Endothelial cell of umbilical vein (primary cell): ENCODE measurements at places on chromosomes 6 and 20. TPM values are rescaled to one million over a fixed set of nuclear protein-coding genes. Genes with fewer than 3 reads are reported as not detected.
A peak's percentile ranks its signal among the peaks of the same experiment; 100 is the strongest.

DNA sequence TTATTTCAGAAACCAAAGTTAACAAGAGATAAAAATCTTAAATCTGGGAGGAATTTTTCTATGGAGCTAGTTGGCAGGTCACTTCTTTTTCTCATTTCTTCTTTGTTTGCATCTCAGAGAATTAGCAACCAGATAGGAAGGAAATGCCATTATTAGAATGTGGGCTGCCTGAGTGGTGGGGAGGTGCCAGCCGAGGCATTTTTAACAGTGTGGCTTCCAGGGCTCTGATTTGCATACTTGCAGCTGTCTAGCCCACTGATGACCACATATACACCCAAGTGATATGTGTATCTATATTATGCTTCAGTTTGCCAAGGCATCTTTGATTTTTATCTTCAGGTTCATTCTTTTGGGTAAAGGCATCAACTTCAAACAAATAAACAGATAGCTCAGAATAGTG is 206.7 kb downstream of the CLIC5 start:
- DNase-seq = no peak

DNA sequence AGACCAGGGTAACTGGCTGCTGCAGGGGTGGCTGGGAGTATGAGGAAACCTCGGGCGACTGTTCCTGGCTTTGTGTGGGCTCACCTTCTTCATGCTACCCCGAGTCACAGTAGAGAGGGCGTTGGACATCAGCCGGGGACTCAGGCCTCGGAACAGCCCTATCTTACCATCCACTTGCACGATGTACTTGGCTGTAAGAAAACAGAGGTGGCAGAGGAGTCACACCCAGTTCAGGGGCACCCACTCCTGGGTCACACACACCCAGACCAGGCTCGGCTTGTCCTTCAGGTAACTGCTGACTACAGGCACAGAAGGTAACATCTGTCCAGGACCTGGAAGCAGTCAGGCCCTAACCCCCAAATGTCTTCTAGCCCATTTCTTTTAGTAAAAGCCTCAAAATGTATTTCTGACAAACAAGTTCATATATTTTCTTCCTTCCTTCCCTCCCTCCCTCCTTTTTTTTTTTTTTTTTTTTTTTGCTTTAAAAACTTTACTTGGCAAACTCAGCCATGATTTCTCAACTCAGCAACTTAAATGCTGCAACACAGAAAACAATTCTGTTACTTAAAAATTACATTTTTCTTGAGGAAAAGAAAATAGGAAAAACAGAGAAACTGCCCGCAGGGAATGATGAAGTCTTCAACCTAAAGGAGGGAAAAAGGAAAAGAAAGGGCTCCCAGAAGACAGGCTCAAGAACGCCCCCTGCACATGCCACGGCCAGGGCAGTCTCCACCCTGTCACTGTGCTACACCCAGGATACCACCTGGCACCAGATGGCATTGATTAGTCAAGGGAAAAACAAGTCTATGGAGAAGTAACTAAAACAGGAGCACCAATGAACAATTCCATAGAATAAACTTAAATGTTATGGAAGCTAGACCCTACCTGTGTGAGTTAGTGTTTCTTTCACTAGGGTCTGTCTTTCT is 7.3 kb downstream of the MTCH1 start:
- DNase-seq = no peak

DNA sequence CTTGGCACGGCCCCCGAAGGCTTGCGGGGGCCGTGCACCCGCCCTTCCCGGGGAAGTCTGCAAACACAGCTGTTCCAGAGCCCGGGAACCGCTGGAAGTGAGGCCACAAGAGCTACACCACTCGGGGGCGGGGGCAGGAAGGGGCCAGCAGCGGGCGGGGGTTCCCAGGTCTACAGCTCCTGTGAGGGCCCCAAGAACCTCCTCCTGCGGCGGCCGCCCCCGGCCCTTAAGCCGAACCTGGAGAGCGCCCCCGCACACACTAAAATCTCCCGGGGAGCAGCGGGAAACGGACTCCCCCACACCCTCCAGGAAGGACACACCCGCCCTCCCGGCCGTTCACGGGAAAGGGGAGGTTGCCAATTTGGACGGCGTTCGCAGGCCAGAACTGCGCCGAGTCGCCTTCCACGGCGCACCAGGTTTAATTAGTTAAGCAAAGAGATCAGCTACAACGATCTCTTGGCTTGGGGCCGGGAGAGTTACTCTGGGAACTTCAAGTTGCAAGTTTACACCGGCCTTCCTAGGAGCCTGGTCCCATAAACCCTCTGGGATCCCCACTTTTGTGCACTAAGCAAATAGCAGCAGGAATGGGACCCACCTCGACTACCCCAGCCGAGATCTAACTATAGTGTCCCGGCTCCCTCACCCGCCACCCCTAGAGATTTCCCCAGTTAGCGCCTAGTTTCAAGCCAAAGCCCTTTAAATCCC is 1.7 kb downstream of the JAG1 start:
- DNase-seq = peak; percentile 51

DNA sequence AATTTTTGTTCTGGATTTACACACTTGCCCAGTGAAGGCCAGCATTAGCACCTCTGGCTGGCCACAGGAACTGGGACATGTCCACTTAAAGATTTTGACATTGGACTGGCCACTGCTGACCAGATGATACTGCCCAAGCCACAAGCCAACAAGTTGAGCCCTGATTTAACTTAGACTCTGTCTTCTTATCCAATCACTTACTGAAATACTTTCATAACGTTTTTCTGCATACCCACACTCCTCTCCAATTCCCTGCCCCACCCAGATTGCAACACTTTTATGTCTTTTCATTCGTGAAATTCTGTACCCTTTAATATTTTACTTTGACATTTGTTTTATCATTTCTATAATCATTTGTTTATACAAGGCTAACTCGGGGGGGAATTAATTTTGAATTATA is 170.3 kb upstream of the TAB2 start:
- no peak for DNase-seq

- DNase-seq = no peak
Measured at GRCh38 chr6:131890091-131890490, 61.1 kb downstream of the CCN2 start.

GRCh38 chr6:105819745-105820144 is 266.4 kb upstream of the PRDM1 start:
- DNase-seq = no peak

SIRPG gene
- not detected in 2 replicates for polyA plus RNA-seq

DNA sequence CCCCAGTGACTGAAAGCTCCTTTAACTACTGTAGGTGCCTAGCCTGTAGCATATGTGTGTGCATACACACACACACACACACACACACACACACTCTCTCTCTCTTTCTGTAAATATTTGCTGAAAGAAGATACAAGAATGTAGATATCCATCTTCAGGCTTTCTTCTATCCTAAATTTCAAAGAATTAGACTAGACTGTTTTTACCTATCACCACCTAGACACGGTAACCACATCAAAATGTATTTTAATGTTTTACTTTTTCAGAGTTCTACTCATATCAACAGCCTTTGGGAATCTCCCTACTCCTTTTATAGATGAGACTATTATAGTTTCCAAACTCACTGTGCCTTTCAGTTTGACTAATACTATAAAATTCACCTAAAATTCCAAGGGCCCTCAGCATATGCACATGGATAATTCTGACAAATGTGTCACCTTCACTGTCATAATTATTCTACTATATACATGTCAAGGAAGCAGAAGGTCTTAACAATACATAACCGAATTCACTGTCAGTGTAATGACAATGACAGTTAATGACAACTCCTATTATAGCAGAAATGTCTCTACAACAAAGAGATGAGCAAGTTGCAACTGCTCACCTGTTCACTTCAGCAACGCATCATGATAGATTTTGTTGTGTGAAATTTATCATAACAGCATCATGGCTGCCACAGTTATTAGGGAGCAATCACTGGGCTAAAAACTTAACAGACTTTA is 236.5 kb downstream of the GMPR start:
- DNase-seq = no peak

DNA sequence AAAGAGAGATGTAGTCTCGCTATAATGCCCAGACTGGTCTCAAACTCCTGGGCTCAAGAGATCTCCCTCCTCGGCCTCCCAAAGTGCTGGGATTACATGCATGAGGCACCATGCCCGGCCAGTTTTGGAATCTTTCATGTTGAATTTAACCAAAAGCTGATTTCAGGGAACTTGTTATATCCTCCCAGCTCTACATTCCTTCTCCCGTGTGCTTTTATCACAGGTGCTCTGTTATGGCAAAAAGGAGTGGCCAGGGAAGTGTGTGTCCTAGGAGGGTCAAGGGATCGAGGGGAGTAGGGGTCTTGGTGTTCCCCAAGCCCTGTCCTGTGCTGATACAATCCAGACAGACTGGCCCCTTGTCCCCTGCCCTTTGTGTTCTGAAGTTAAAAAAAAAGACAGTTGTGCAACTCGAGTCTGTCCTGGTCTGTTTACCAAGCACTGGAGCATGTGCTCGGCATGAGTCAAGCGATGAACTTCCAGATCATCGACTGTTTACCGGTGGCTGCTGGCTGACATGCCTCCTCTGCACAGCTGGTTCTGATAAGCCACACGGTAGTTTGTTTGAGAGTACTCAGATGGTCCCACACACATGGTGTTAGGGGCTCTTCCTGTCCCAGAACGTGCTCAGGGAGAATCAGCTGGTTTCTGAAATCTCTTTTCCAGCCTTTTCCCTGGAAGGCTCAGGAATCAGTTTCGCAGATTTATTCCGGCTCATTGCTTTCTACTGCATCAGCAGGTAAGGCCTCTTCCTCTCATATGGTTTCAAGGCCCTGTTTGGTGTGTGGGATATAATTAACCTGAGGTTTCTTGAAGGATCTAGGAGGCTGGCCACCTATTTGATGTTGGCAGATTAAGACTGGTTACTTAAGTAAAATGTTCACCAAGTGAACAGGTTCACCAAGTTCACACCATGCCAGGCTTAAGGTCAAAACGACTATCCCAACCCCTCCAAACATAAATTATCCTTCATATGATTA is 52.6 kb upstream of the NAA20 start:
- DNase-seq = peak; percentile 54

KCNS1 gene
- 0.14 and 0.29 TPM in 2 replicates for polyA plus RNA-seq

SLC22A7 gene
- not detected in 2 replicates for polyA plus RNA-seq

GRCh38 chr6:158660333-158660754 is 10.5 kb downstream of the SYTL3 start:
- DNase-seq = no peak

GRCh38 chr6:72952808-72953630 is 272.3 kb downstream of the KHDC1L start:
- DNase-seq = peak; percentile 86

TUBB2B gene
- polyA plus RNA-seq = 5.1 and 7.8 TPM in 2 replicates

DNA sequence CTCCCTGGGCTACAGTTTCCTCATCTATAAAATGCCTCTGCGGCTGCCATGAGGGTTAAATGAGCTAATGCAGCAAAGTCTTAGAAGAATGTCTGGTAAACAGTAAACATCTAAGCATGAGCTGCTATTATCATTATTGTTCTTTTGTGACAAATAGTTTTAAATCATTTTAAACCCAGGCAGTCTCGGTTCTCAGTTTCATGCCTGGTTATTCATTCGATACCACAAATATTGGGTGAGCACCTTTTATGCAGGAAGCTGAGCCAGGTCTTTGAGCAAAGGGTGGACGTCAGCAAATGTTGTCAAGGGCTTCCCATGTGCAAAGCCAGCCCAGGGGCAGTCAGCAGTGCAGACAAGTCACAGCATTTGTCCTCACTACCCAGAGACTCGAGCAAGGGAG is 128.7 kb downstream of the NFATC2 start:
- DNase-seq = no peak

- DNase-seq = no peak
Measured at GRCh38 chr20:24423390-24424313, 45.8 kb upstream of the SYNDIG1 start.

CPNE5 gene
- 49.4 and 55.8 TPM in 2 replicates for polyA plus RNA-seq

- DNase-seq = no peak
Measured at GRCh38 chr6:81145506-81145905, 607.0 kb downstream of the TENT5A start.

ZNF341 gene
- polyA plus RNA-seq = 4.9 and 5.5 TPM in 2 replicates

LAMA4 gene
- 370 and 384 TPM in 2 replicates for polyA plus RNA-seq

ZC2HC1B gene
- polyA plus RNA-seq = not detected in 2 replicates

DNA sequence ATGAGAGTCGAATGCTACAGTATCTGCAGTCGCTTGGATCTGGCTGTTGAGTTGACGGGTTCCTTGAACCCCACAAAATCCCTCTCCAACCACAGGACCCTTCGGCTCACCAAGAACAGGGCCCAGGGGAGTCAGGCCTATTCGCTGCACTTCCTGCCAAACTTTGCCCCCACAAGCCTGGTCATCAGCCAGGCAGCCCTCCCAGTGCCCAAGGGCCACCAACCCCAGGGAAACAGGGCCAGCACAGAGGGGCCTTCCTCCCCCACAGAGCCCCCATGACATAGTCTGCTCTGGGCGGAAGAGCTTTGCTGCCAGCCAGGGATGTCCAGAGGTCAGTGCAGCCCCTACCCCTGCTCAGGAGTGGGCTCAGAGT is 34.5 kb upstream of the MRGBP start:
- no peak for DNase-seq

DNA sequence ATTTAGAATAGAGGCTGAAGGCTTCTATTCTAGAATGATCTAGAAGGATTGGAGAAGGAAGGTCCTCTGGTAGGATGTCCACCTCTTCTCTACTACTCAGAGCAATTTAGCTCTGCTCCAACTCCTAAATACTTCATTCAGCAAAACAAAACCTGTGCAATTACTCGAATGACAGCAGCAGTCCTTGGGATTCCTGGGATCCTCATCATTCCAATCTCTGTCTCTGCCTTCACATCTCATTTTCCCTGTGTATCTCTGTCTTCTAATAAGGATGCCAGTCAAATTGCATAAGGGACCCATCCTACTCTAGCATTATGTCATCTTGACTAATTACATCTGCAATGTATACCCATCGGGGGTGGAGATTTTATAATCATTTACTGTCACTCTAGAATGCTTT is 5.5 kb upstream of the AIG1 start:
- no peak for DNase-seq

PXDC1 gene
- polyA plus RNA-seq = 60.9 and 65.2 TPM in 2 replicates

- no peak for DNase-seq
Measured at GRCh38 chr6:89559487-89559886, 79.1 kb downstream of the LYRM2 start.

GRCh38 chr20:17345321-17345720 is 118.5 kb downstream of the PCSK2 start:
- no peak for DNase-seq

DNA sequence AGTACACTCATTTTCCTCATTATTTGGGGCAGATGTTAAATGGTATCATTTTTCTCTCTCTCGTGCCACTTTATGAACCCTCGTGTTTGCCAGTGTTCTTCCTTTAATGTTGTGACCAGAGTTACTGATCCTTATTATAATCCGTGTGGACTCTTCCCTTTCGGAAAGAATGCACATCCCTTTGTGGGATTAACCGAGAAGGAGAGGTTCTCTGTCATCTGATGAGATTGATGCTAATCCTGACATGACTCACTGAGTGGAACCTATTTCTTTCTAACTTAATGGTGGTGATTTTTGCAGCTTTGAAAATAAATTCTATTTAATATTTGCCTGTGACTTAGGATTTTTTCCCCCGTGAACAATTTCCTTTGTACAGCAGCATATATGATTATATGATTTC is 300.0 kb upstream of the MAN1A1 start:
- no peak for DNase-seq

DNA sequence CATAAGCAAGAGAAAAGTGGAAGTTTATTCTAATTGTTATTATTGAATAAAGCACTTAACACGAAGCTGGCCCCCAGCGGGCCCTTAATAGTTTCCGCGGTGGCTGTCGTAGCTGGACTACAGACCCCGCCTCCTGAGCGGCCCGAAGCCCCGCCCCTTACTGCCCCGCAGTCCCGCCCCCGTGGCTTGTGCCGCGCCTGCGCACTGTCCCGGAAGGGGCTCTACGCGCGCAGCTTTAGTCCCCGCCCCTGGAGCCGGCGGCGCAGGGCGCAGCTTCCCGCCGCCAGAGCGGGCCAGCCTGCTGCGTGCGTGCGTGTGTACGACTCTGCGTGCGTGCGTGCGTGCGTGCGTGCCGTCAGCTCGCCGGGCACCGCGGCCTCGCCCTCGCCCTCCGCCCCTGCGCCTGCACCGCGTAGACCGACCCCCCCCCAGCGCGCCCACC is at the start of gene VAPB:
Gene VAPB (plus strand): TSS at position 348 of the 442 bp plus-strand sequence. CDS start 231 bp downstream, outside the sequence.
- DNase-seq = peak; percentile 97

DDO gene
- polyA plus RNA-seq = not detected in 2 replicates
